NCI-H1694 (cell line): ENCODE measurements at places on chromosomes 4 and X.

DNA sequence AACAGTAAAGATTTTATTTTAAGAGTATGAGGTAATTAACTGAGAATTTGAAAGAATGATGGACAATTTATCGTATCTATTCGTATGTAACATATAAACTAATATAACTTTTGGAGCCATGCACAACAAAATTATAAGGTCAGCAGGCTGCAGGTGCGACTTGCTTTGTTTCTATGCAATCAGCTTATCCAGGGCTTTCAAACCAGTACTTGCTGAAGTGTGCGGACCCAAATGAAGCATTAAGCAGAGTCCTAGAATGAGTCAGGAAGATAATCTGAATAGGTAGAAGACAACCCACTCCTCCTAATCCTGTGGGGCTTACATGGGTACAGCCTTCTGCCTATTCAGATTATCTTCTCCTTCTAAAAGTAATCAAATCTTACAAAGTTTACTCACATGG is 2.1 kb downstream of the NSD2 start:
- no peak for DNase-seq

- DNase-seq, result no peak
Measured at GRCh38 chrX:15465347-15465746, 27.8 kb downstream of the PIR start.

GRCh38 chrX:16392597-16392996 is 225.3 kb downstream of the MAGEB17 start:
- DNase-seq, result no peak

GRCh38 chrX:132689612-132690563 is 201.1 kb upstream of the MBNL3 start:
- no peak for DNase-seq

- DNase-seq, result no peak
Measured at GRCh38 chrX:148310426-148311165, 189.8 kb upstream of the AFF2 start.

GRCh38 chr4:62644372-62644771 is 1444.2 kb downstream of the ADGRL3 start:
- peak; percentile 17 for DNase-seq

- DNase-seq, result no peak
Measured at GRCh38 chr4:153113838-153114105, 90.5 kb upstream of the TRIM2 start.

DNA sequence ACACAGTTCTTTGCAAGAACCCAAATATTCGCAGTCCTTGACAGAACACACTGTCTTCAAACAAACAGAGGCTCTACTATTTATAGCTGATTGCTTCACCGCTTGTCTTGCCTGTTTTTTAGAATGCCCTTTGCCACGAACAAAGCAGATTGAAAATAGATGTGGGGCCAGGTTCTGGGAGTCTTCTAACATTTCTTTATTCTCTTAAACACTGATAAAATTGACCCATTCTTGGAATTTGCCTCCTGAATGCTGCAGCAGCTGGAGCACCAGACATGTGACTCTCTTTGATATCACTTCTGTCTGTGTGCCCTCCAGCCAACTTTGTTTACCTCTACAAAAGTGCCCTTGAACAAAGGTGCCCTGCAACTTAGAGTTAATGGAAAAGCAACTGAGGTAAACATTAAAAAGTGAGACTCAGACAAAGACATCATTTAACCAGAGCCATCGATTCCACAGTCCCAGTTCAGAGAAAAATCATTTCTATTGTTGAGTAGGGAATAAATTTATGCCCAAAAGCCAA is 64.2 kb upstream of the SPP1 start:
- DNase-seq, result no peak
